ENCODE measurements at places on chromosomes 11 and 22.

GRCh38 chr22:38828616-38829205 lies 15.1 kb downstream of the NPTXR start:
- DNase-seq = no peak

DNA sequence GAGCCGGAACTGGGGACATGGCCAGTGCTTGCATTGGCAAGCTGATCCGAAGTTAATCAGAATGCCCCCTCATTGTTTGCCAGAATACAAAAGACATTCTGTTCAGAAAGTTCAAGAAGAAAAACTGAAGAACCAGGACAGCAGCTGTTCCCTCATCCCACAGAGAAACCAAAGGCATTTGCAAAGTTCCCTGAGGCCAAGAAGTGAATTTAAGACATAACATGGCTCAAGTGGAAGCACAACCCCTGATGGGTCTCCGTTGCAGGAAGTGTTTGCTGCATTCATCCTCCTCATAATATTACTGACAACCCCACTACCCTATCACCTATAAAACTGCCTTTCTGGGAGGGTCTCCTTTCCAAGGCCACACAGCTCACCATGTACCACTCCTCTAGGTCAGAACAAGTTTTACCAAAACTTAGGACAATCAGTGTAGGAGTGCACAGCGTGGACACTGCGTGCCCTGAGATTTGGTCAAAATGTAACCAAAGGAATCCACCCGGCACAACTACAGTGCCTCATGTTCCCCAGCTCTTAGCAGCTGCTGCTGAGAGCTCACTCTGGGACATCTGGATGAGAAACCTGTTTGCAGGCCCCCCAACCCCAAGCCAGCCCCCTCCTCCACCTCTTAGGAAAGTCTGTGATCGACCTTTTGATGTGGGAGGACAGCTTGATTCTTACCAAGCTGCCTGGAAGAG lies 101.6 kb upstream of the AKIP1 start:
- DNase-seq = no peak

DNA sequence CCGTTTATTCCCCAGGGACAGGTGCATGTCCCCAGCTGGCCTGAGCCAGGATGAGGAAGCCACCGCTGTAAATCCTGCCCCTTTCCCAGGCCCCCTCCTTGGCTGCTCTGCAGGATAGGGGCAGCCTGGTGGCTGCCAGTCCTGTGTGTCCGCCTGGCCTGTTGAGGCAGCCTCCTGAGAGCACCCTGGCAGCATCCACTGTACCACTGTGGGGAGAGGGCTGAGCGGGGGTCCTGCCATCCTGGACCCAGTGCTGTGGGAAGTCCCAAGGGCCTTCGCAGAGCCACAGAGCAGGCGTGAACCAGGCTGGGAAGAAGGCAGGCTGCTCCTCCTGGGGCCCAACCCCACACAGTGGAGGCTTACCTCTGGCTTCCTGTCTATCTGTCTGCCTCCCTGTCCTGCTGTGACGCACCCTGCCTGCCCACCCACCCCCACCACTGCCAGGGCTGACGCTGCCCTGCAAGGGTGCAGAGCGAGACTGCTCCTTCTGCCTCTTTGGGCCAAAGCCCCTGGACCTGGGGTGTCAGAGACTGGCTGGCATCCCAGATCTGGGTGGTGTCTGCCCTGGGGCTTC lies 8.4 kb downstream of the KCTD17 start:
- no peak for DNase-seq

GRCh38 chr22:17785185-17786184 lies 11.2 kb upstream of the BID start:
- peak; percentile 54 for DNase-seq

- DNase-seq = no peak
These were observed 2.3 kb upstream of the SLC25A1 start for GRCh38 chr22:19180740-19181410.

- DNase-seq = no peak
These were observed 32.4 kb downstream of the ZC3H12C start for GRCh38 chr11:110125632-110126031.

GRCh38 chr22:30010789-30011405 lies 69.4 kb upstream of the HORMAD2 start:
- no peak for DNase-seq

- DNase-seq = no peak
These were observed 4.6 kb upstream of the CERK start for GRCh38 chr22:46742576-46743221.

DNA sequence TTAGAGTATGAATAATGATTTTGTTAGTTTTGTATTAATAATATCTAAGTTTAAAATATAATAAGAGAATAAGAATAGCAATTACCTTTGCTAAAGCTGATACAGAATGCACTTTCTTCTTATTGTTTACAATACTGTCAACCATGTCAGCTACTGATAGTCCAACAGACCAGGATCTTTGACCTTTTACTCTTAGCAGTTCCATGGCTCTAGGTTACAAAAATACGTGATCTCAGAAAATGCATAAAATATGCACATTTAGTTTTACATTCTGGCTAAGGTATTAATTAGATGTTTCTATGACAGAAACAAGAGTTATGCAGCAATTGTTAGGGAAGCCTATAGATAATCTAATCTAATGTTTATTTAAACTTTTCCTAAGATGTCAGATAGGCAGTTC lies 7.5 kb upstream of the TSG101 start:
- no peak for DNase-seq

DNA sequence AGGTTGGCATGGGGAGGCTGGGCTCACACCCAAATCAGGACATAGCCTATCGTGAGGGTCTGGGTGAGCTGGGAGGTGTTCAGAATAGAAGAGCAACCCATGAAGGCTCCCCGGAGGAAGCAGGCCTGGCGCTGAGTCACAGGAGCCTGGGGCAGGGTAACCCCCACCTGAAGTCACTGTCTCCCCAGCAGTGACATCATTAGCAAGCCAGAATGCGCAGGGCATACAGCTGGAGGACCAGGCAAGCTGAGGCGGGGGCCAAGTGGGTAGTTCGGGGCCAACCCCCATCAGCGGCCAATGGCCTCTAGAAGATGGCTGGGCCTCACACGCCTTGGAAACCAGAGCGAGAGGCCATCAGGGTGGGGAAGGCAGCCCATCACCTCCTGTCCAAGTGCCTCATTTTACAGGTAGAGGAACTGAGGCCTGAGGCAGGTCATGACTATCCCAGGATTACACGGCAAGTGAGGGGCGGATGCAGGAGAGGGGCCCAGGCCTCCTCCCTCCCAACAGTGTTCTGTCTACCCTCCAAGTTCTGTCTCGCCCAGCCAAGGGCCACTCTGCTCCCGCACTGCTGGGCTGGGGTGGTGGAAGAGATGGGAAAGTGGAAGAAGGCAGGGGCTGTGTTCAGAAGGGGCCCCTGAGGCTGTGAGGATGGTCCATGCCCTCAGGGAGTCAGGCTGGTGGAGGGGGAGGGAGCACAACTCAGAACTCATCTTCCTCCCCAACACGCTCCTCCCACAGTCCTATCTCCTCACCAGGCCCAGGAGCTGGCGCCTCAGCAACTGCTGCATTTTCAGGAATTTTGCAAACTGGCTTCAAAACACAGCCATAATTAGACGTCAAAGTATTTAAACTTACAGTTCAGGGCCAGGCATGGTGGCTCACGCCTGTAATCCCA lies 24.6 kb downstream of the RPL3 start:
- no peak for DNase-seq

GRCh38 chr11:72624496-72625201 lies 49.6 kb downstream of the PDE2A start:
- no peak for DNase-seq

DNA sequence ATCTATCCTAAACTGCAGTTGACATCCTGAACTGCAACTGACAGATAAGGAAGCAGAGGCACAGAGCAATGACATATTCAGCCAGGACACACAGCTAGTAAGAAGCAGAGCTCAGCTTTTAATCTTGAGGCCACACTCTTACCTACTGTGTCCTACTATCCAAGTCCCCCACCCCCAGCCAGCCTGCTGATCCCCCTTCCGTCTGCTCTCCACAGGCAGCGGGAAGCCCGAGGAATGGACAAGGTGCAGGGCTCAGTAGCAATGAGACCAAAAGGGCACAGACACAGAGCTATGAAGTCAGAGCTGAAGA lies 4.3 kb downstream of the POLR3H start:
- DNase-seq = no peak

DNA sequence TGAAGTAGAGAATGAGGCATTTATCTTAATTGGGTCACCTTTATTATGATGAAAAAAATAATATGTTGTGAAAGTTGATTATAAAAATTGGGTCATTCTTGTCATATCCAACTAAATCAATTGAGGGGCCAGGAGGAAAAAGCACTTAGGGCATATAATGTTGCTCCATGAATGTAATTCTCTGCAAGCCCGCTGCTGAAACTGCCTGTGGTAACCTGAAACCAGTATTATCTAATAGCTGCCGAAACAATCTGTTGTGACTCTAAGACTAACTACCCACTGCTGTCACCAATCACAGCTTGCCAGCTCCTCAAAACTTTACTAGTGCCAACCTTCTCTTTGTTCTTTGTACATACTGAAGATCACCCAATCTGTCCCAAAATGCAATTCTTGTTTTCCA lies 115.8 kb downstream of the ATG16L2 start:
- no peak for DNase-seq

DNA sequence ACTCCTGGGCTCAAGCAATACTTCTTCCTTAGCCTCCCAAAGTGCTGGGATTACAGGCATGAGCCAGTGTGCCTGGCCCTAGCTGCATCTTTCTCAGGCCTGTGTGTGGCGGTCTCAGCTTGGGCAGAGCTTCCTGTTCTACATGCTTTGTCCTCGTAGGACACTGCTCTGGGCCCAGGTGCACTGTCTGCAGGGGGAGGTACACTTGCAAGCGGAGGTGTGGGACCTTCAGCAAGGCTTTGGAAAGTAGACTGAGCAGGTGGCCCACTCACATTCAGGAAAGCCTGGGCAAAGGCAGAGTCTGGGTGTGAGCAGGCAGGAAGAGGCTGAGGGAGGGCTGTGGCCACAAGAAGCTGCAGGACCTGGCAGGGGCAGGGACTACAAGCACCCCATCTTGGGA lies 33.6 kb upstream of the SUSD2 start:
- DNase-seq = no peak

DNA sequence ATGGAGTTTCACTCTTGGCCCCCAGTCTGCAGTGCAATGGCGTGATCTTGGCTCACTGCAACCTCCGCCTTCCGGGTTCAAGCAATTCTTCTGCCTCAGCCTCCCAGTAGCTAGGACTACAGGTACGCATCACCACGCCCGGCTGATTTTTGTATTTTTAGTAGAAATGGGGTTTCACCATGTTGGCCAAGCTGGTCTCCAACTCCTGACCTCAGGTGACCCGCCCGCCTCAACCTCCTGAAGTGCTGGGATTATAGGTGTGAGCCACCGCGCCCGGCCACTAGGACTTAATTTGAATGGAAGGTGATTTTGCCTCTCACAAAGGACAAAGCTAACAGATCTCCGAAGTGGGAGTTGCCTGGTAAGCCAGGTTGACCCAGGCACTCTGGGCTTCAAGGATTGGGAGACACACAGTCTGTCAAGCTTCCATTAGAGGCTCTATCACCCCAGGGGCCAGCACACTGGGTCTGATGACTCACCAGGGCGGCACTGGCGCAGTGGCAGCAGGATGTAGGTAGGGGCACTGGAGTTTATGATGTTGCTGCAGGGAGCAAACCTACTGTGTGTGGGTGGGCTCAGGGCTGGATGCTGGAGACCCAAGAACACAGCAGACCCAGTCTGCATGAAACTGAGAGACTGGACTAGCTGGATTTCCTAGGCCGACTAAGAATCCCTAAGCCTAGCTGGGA lies 17.8 kb upstream of the KCTD14 start:
- DNase-seq = no peak

DNA sequence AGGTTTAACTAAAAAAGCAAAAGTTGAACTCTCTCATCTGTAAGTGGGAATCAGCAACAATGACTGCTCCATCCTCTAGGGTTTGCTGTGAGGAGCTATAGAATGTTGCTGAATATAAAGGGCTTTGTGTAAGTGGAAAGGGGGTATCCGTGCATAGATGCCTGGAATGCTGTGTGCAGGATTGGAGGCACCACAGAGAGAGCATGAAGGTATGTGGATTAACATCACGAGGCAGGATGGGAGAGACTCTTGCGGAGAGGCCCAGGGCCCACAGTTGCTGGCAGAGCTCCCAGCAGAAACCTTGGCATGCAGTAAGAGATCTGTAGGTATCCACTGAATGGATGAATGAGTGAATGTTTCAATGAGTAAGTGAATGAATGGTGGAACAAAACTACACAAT lies 298.7 kb upstream of the DDI1 start:
- DNase-seq = no peak

DNA sequence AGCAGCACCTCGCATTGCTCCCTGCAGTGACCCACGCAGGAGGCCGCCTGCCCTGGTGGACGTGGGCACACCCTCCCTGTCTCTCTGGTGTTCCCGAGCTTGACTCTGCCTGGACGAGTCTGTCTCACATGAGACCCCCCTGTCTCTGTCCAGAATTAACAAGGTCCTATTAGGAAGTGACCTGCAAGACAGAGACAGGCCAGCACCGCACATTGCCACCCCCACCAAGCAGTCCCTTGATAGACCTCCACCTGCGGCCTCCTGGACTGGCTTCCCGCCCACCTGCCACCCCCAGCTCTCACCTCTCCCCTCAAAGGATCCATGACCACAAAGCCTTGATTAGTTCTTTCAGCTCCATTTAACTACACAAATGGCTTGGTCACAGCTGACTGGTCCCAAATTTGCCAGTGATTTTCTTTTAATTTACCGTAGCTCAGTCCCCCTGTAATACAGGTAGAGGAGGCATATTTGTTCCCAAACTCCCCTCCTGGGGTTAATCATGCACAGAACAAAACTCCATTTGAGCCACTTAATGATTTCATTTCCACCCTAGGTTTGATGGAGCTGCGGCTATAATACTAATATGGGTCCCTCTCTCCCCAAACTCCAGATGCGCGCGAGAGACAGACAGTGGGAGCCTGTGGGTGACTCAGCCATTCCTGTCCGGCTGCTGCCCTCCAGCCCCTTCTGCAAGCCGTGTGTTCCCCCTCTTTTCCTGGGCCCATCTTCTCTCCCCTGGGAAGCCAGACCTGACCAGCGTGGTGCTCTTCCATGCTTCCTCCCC lies 11.2 kb downstream of the SPATA19 start:
- DNase-seq = no peak

- DNase-seq = no peak
These were observed 223.4 kb upstream of the PITPNB start for GRCh38 chr22:28142361-28142961.

GRCh38 chr11:44018127-44018521 lies 29.7 kb upstream of the ACCSL start:
- no peak for DNase-seq

Data from stimulated activated CD8-positive, alpha-beta memory T cell treated with anti-CD3 and anti-CD28 coated beads, Interleukin-4, amount 100 ng/mL, for 1 hour (primary cell).